EL (cell line): ENCODE measurements at places on chromosomes 7 and 10.

DNA sequence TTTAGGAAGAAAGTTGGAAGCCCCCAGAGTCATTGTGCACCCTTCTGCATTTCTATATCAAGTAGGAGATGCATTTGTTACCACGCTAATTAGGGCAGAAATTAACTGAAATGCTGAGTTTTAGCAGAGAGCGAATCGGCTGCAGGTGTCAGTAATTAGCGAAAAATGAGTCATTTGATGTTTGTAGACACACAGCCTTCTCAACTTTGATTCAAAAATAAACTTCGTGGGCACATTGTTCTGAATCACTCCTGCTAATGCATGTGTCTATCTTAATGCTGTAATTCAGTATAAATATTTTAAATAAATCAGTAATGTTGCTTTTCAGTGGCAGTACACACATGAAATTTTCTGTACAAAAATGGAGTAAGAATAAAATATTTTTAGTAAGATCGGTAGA, 109.5 kb upstream of the CARD11 start:
- no peak for DNase-seq

GRCh38 chr10:110081911-110082310, 74.1 kb downstream of the ADD3 start:
- no peak for DNase-seq

GRCh38 chr7:25613912-25614311, 385.6 kb upstream of the NPVF start:
- no peak for DNase-seq

DNA sequence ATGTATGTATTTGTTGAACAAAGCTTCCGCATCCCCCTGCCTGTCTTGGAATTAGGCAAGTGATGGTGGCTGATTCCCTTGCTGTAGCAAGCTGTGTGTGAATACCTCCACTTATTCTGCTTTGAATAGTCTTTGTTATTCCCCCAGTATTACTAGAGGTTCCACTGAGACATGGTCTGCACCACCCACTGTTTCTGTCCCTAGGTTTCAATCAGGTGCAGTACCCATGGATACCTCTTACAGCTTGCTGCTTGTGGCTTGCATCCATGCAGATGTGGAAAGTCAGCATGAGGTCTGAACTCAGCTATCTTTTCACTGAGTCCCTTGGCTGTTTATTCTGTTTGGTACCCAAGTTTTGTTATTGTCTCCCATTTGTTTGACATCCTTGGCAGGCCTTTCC, 447.4 kb downstream of the GRM8 start:
- no peak for DNase-seq

- peak; percentile 57 for DNase-seq
Observed at GRCh38 chr10:32256613-32257437, 90.1 kb downstream of the EPC1 start.

- DNase-seq: peak; percentile 61
Observed at GRCh38 chr7:116689790-116690259, 17.8 kb downstream of the MET start.

DNA sequence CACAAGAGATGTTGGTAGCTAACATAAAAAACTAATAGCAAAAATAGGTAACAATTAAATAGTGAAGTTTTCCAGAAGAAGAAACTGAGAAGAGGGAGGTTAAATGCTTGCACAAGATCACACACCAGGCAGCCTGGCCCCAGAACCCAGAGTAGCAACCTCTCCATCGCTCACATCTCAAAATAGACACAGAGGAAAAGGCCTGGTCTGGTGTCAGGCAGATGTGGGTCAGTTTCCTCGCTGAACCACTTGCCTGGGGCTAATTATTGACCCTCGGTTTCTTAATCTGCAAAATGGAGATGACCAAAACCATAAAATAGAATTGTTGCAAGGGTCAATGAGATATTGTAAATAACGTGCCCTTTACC, 44.5 kb upstream of the STK17A start:
- no peak for DNase-seq

- no peak for DNase-seq
Observed at GRCh38 chr10:70597856-70598815, 4.4 kb downstream of the PRF1 start.

- DNase-seq: no peak
Observed at GRCh38 chr10:118473305-118473960, 122.0 kb downstream of the PRLHR start.

DNA sequence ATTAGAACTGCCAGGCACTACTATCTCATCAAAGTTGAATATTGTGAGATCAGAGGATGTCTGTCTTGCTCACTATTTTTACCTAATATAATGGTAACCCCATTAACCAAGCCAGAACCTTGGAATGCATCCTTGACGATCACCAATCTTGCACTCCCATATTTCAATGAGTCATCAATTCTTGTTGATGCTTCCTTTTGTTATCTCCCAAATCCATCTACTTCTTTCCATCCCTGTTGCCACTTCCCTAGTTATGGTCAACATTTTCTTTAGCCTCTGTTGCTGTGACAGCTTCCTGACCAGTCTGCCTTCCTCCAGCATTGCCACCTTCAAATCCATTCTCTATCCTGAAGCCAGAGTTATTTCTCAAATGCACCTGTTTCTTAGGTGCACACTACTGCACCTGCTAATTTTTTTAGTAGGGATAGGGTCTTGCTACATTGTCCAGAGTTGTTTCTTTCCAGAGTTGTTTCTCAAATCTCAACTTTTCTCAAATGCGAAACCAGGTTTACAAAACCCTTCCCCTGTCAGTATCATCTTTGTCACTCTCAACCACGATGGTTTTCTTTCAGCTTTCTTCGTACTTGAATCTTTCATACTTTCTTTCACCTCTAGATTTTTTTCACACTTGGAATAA, 15.7 kb downstream of the ITGA8 start:
- no peak for DNase-seq

- DNase-seq: peak; percentile 25
Observed at GRCh38 chr10:32253276-32253675, 93.7 kb downstream of the EPC1 start.

DNA sequence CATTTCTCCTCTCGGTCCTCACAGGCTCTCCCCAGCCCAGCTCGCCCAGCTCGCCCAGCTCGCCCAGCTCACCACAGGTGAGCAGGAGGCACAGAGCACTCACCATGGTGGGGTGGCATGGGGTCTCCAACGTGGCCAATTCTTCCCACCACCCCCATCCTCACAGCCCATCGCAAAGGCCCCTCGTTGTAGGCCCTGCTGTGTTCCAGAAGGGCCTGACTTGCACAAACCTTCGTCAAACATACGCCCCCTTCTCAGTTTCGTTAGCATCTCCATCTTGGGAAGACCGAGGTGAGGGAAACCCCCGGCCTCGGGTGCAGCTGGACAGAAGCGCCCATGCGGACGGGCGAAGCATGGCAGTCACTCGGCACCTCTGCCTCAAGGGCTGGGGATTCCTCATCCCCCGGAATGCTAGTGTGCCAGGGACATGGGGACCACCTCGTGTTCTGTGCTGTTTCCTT, 304.6 kb downstream of the TNS3 start:
- DNase-seq: no peak

DNA sequence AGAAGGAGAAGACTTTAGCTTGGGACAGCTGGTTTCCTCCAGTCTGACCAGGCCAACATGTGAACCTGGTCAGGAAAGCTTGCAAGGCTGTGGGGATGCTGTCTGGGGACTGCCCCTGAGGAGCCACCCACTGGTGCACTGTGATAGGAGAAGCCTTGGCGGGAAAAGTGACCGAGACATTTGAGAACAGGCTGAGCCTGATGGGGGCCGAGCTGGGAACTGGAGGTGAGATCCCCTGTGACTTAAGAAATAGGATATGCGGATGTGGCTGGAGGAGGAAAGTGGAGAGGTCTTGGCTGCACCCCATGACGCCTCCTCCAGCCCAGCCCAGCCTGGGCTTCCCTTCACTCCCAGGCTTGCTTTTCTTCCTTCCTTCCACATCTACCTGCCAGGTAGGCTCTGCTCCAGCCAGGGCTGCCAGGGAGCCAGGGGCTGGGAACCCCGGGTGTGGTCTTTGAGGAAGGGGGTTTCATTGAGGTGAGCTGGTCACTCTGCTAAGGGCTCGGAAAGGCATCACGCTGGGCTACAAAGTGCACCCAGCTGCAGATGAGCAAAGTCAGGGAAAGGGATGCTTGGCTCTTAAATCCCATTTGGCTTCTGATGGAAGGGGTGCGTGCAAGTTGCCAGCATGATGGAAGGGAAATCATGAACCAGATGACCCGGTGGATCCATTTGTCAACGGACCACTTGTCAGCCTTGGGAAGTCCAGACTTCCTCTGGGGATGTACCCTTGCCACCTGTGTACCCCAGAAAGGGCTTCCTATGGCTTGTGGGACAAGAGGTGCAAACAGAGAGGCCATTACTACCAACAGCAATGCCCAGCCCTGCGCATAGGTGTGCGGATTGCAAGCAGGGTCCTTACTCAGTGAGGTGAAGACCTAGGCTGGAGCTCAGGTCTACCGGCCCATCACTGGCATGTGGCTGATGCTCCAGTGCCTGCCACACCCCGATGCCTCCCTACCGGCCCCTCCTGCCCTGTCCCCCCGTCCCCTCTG, 66.3 kb downstream of the C10orf143 start:
- DNase-seq: no peak

GRCh38 chr7:2029936-2030335, 202.8 kb downstream of the MAD1L1 start:
- DNase-seq: no peak

GRCh38 chr10:78602201-78602932, 466.4 kb upstream of the ZMIZ1 start:
- no peak for DNase-seq

DNA sequence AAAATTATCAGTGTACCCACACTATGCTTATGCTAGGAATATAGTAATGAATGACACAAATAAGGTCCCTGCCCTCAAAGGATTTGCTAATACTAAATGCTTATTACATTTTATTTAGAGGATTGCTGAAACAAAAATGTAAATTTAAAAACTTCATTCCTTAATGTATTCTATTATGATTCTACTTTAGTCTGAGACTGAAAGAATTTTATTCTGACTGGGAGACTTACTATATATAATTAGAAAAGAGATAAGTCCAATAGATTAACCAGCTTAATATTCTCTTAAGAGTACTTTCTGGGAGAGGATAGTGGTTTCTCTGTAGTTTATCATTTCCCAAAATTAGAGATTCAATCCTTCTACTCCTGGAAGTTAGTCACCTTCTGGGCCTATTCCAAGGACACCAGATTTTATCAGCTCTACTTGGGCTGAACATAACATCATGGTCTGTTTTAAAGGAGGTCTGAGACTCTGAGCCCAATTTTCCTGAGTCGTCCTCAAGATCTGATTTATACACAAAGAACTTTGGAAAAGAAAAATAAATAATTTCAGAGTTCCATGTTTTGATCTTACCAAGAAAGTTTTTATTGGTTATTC, 41.1 kb downstream of the ASZ1 start:
- DNase-seq: peak; percentile 15

DNA sequence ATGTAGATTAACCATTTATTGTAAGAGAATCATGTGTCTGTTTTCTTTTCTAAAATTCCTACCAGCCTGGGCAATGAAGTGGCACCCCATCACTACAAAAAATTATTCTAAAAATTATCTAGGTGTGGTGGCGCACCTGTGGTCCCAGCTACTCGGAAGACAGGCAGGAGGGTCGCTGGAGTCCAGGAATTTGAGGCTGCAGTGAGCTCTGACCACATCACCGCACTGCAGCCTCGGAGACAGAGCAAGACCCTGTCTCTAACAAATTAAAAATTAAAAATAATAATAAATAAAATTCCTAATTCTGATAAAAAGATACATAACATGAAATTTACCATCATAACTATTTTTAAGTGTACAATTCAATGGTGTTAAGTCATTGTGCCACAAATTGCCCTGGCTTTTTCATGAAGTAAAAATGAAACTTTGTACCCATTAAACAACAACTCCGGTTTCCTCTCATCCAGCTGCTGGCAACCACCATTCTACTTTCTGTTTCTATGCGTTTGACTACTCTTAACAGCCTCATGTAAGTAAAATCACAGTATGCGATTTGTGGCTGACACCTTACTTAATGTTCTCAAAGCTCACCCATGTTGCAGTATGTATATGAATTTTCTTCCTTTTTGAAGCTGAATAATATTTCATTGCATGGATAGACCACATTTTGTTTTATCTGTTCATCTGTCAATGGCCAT, 20.6 kb upstream of the USP6NL start:
- DNase-seq: no peak
